Muscle of leg (tissue), 16 donors: ENCODE measurements at places on chromosomes 2 and 18.

DNA sequence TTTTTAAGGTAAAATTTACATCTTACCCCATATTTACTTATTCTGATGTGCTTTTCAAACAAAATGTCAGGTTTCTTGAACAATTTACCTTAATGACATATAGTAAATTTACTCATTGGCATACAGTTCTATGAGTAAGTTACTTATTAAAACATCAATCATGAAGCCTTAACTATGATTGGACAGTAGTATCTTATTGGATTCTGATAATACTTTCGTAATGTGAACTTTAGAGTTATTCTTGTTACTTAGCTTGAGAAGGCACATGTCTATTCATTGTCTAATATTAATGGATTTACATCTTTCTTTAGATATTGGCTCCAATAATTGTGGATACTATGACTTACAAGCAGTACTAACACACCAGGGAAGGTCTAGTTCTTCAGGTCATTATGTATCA lies 51.7 kb downstream of the USP14 start:
- DNase-seq = no peak

GRCh38 chr2:209146682-209147320 lies 277.0 kb upstream of the MAP2 start:
- no peak for DNase-seq

- DNase-seq = no peak
These were observed 8.2 kb downstream of the WDFY1 start for GRCh38 chr2:223936862-223937326.

DNA sequence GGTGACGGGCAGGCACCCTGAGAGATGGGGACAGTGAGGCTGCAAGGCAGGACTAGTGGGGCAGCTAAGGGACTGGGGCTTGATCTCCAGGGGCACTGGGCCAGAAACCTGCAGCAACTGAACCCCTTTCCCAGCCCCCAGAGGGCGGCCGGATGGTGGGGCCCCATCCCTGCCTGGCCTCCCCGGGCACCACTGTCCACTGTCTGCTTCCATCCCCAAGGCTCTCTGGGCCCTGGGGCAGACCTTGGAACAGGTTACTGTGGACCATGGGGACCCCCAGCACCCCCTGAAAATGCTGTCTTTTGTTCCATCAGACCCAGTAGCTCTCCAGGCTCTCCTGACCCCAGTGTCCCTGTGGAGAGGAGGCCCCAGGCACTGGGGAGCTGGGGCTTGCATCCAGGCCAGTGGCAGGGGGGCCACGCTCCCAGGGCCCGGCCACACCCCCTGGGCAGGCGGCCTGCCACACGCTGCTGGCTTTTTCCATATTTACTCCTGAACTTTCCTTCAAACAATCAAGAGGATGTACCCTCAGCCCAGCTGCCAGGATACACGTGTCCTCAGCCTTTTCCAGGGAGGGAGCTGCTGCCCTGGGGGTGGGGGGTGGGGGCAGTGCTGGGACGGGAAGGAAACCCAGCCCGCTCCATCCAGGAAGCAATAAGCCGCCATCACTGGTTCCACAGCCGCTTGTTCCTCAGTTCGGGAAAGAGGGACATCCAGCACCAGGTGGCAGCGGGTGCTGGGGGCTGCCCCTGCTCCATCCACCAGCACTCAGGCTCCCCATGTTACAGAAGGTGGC lies 102.3 kb upstream of the ODC1 start:
- peak; percentile 54 for DNase-seq
